ENCODE measurements at places on chromosomes 5 and 9.
A peak's percentile ranks its signal among the peaks of the same experiment; 100 is the strongest.

DNA sequence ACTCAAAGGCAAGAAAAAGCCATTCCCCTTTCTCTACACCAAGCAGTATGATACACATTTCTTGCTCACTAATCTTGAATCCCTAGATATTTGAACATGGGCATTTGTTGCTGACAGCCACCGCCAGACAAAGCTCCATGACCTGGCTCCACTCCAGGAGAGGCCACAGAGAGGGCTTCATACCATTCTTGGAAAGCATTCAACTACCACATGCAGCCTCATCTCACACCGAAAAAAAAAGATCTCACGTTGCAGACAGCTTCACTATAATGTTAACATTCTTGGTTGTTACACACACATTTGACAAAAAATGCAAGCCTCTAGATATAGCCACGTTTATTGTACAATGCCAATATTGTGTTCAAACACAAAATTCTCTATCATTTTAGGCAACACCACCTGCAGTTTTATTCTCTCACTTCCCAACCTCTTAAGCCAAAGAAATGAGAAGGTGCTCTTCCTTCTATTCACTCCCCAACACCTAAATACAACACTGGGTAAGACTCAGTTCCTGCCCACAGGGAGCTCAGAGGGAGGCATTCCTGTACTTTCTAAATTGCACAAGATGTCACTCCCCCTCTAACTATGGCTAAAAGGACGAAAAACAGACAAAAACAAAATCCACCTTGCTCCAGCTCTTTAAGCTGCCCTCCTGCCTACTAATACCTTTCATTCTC is 222.4 kb downstream of the TSSK1B start:
- DNase-seq = peak; percentile 59

DNA sequence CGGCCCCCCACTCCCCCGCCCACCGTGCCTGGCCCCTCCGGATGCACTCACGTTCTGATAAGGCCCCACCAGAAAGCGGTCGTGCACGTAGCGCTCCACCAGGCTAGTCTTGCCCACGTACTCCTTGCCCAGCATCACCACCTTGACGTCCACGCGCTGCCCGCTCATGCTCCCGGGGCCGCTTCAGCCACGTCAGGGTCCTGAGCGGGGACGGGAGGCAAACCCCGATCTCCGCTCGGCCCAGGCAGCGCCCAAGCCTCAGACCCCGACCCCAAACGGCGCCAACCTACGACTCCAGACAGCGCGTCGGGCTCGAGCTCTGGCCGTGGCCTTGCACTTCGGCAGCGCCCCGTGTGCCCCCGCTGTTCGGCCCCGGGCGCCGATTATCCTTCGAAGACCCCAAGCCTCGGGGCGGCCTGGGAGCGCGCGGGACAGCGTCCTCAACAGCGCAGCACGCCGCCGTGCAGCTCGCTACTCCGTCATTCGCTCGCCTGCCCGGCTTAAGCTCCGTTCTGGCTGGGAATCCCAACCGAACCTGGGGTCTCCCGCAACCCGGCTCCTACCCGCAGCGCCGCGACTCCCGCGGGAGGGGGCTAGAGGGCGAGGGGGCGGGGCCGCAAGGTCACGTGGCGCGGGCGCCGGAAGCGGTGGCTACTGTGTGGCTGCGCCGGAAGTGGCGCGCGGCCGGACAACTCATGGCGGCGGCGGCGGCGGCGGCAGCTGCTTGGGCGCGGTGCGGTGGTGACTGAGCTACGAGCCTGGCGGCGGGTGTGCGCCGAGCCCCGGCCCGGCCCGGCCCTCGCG is at the start of the genes PRELID1 and RAB24:
Gene PRELID1 (plus strand): TSS at position 679 of the 804 bp plus-strand sequence. CDS start 187 bp downstream, outside the sequence.
Gene RAB24 (minus strand): TSS at position 599 of the 804 bp plus-strand sequence. CDS start 431 bp downstream, at position 168.
- DNase-seq = peak; percentile 67

DNA sequence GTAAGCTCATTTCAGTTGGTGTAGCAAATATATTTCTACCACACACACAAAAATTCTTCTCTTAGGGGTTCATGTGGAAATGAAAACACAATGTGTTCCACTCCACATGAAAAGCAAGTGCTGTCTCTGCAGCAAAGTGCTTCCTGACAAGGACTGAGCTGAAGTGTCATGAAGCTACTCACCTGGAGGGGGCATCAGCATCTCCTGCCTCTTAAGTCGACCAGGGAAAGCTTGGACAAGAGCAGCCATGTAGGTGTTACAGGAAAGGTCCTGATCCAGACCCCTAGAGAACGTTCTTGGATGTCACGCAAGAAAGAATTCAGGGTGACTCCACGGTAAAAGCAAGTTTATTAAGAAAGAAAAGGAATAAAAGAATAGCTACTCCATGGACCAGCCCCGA is 62.8 kb downstream of the SV2C start:
- DNase-seq = no peak

DNA sequence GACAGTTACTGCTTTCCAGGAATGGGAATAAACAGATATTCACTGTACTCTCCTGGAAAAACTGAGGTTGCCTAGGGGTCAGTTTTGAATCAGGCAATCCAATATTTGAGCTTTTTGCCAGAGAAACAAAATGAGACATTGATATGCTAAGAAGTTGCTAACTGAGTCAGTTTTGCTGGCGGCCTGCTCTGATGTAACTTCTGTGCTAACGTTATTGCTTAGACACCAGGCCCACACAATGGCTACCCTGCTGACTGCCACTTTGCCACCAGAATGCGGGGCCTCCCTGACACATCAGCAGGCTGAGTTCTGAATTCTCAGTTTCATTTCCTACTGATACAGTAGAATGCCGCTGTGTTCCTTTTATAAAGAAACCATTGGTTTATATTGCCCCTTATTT is 18.2 kb upstream of the ZNF618 start:
- DNase-seq = no peak

DNA sequence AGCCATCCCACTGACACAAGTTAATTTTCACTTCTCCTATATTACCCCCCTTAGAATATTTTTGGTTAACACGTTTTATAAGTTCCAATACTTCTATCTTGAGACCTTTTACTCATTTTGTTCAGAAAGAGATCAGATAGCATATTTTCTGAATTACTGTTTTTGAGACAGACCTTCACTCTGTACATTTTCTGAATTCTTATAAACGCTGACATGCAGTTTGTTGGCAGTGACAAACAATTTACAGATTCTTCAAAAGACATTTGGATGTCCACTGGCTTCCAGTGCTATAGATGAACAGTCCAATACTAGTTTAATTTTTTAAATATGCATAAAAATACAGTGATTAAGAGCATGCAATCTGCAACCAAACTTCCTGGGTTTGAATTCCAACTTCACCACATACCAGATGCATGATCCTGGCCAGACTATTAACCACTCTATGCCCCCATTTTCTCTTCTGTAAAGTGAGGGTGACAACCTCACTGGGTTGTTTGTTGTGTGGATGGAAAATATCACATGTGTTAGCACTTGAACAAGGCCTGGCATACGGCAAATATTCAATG is 142.1 kb downstream of the AGTPBP1 start:
- DNase-seq = no peak

- DNase-seq = no peak
These were observed 425.9 kb downstream of the SPOCK1 start for GRCh38 chr5:137073189-137073588.

DNA sequence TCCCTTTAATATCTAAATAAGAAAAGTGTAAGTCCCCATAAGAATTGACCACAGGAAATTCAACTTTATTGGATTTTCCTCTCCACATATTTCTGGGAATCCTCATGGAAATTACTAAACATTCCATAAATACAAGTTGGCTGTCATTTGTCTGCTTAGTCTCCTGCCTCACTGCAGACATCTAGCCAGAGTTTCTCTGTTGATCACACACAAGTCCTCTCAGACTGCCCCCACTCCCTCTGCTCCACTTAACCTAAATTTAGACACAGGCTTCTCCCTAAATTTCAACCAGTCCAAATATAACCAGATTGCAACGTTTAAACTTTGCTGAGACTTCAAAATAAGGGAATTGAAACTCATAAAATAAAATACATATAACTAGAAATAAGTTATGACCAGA is 982.1 kb downstream of the DTWD2 start:
- DNase-seq = no peak

DNA sequence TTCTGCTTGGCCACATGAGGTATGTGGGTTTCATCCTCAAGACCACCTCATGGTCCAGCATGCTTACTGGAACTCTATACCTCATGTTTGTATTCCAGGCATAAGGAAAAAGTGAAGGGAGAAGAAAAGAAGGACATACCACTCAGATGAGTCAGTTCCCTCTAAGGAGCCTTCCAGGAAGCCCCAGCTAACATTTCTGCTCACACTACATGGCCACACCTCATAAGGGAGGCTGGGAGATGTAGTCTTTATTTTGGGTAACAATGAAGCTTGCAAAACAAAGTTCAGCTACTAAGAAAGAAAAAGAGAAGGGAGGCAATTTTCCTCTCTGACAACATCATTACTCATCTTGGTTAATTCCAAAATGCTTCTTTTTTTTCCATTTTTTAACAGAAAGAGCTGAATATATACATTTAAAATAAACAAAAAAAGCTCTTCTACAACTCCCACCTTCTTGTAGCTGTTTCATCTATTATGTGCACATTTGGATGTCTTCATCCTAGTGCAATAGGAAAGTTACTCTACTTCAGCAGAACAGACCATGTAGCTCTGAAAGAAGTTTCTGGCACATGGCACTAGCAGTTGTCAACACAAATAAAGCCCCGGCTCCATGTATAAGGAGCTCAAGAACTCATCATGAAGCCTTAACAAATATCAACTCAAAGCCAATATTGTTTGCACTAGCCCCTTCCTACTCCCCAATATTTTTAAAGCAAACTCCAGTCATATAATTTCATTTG is 123.6 kb upstream of the CCDC112 start:
- DNase-seq = no peak

DNA sequence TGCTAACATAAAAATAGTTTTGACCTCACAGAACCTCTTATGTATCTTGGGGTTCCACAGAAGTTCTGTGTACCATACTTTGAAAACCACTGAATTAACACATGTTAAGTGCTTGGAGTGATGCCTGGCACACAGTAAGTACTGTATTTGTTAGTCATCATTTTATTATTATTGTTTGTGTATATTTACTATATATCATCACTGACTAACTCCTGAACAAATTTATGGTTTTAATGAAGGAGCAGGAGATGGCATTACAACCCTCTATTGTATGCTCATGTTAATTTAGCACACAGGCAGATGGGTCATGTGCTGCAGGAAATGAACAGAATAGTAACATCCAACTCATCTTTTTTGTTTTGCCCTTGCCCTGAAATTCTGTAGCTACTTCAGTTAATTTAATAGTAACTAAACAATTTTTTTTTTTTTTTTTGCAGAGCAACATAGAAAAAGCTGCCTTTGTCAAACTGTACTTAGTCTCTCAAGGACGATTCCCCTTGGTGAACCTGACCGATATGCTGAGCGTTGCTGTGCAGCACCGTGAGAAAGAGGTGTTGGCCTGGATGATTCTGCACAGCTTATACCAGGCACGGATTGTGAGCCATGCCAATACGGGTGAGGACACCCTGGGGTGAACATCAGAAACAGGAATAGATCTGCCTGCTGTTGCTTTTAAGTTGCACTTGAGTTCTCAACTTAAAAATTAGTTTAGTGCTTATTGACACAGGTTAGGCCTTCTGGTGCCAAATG is 45.4 kb downstream of the HACD4 start:
- no peak for DNase-seq

DNA sequence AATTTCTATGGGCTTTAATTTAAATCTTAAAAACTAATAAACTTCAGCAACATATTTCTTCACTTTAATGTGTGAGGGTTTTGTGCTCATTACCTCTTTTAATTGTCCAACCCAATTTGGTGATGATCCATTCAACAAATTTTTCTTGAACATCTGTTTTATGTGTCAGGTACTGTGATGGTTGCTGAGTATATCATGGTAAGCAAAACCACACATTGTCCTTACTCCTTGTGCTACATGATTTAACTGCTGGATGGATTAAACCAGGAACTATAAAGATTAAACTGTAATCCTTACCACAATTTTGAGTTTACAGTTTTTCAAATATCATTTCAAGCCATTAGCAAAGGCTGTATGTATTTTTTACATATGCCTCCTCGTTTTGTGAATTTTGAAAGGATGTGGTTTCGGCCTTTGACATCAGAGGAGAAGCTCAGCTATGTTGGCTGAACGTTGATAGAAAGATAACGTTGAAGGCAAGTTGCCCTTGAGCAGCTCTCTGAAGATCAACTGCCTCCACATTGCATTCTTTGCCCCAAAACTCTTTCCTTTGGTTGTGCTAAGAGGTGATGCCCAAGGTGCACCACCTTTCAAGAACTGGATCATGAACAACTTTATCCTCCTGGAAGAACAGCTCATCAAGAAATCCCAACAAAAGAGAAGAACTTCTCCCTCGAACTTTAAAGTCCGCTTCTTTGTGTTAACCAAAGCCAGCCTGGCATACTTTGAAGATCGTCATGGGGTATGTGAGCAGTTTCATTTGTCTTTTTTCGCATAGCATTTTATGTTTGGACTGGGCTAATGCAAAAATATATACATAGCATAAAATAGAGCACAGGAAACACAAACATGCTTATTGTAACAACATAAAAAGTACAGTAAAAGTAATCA is at the start of gene ITK:
Gene ITK (plus strand): TSS at position 467 of the 891 bp plus-strand sequence. CDS start 138 bp downstream, at position 605.
- no peak for DNase-seq

DNA sequence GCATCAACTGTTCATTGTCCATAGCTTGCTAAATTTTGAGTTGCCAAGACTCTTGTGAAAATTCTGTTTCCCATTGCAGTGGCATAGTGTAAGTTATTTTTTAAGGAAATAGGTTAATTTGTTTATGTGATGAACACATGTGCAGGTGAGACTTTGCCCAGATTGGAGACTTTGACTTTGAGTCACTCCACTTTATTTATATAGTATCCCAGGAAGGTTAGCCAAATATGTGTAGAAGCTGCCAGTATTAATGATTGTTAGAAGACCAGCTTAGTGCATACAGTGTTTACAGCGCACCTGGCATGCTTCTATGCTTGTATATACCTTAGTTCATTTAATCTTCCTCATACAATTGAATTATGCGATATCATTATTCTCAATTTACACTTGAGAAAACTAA is 51.0 kb downstream of the MTAP start:
- DNase-seq = no peak

DNA sequence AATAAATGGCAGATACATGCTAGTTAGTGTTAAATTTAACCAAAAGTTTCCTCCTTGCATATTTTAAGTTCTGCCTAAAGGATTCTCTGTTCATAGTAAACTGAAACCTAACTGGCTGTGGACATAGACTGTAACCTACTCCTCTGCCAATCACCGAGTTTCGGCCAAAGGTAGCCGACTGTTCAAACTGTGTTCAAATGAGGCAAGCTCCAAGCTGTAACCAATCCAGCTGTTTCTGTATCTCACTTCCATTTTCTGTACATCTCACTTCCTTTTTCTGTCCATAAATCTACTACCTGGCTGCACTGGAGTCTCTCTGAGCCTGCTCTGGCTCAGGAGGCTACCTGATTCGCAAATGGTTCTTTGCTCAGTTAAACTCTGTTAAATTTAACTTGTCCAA is 44.1 kb downstream of the KCNV2 start:
- no peak for DNase-seq

GRCh38 chr5:143182901-143183820 is 220.3 kb downstream of the NR3C1 start:
- no peak for DNase-seq

DNA sequence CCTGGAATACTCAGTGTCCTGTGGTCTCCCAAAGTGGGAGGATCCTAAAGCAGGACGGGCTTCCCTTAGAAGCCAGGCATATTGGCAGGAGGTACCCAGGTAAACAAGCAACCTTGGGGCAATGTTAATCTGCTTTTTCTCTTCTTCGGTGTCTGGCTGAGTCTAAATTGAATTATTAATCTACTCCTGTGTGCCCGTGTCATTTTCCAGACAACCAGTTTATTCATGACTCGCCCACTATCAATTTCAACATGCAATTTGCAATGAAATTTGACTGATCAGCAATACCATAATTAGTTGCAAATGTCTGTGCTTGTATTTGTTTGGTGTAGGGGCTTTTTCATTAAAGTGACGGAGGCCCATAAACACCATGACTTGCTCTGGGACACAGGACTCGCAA is 32.9 kb upstream of the JADE2 start:
- DNase-seq = no peak

GRCh38 chr9:69397384-69398214 is 72.6 kb downstream of the ENTREP1 start:
- no peak for DNase-seq
